Ovary (tissue), 10 donors: ENCODE measurements at places on chromosomes 1 and 21.

DNA sequence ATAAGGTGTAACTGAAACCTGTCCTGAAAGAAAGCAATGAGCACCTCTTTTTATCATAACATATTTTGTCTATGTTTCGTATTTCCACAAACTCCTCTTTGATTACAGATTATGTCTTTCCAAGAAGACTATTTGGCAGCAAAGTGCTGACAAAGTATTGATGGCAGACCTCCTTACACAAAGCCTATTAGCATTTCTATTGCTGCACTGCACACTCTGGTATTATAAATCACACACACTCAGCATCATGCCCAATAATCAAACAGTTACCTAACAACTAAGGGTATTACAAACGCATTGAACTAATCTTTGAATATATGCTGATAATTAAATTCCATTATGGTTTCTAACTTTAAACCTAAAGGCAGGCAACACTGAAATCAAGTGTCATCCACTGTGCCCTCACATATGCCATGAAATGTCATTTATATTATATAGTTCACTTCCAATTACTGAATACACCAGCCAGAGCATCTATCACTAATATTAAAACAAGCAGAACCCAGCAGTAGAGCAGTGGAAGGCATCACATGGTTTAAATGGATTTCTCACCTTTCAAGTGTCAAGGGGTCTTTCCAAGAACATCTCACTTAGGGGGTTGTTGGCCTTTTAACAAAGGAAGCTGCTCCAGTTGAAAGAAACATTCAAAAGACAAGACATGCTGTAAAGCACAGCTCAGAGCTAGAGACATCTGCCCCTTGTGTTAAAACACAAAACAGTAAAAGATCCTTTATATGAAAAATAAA is 239.1 kb downstream of the RERE start:
- no peak for DNase-seq

DNA sequence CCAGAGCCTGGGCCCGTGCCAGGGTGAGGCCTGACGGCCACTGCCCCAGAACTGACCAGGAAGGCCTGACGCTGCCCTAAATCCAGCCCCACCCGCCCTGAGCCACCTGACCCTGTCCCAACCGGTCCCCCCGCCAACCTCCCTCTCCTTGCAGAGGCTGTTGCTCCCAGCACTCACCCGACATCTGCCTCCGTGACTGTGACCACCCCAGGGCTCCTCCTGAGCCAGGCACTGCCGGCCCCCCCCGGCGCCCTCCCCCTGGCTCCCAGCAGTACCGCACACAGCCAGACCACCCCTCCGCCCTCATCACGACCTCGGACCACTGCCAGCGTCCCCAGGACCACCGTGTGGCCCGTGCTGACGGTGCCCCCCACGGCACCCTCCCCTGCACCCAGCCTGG is 26.3 kb downstream of the AGRN start:
- DNase-seq = no peak

DNA sequence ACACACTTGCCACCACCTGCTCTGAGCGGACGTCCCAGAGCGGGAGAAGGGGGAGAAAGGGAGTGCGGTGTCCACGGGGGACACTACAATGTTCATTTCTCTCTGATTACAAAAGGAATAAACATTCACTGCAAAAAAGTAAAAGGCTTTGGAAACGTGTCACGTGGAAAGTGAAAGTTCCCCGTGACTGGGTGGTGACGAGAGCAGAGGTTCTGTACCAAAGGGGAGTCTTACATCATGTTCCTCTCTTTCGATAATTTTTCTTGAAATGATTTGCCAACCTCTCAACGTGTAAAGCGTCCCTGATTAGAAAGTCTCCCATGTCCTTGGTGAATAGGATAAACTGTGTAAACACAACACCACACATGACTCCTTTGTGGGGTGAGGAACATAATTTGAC is 22.0 kb upstream of the PRDM15 start:
- DNase-seq = no peak

DNA sequence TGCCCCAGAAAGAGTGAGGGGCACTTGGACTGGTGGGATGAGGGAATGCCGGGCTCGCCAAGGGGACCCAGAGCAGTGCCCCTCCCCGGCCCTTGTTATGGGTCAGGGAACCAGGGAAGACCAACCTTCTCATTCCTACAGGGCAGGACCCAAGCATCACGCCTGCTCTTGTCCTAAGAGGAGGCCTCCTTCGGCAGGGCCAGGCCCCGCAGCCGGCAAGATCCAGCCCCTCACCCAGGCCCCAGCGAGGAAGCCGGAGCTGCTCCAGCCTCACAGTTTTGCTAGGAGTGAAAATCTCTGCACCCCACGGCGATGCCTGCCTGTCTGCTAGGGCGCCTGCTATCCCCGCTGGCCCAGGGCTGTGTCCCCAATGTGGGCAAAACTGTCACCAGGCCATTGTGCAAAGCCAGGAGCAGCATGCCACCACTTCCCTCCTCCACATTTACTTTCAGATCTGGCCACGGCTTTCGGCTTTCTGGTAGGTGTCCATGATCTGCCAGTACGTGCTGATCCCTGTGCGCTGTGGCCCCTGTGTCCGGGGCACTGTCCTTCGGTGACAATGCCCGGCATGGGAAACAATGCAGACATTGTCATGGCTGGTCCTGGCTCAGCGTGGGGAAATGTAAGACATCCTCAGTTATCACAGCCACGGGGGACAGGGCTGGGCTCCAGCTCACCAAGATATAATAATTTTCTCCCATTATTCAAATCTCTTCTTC is 9.6 kb downstream of the ACTRT2 start:
- DNase-seq = no peak

DNA sequence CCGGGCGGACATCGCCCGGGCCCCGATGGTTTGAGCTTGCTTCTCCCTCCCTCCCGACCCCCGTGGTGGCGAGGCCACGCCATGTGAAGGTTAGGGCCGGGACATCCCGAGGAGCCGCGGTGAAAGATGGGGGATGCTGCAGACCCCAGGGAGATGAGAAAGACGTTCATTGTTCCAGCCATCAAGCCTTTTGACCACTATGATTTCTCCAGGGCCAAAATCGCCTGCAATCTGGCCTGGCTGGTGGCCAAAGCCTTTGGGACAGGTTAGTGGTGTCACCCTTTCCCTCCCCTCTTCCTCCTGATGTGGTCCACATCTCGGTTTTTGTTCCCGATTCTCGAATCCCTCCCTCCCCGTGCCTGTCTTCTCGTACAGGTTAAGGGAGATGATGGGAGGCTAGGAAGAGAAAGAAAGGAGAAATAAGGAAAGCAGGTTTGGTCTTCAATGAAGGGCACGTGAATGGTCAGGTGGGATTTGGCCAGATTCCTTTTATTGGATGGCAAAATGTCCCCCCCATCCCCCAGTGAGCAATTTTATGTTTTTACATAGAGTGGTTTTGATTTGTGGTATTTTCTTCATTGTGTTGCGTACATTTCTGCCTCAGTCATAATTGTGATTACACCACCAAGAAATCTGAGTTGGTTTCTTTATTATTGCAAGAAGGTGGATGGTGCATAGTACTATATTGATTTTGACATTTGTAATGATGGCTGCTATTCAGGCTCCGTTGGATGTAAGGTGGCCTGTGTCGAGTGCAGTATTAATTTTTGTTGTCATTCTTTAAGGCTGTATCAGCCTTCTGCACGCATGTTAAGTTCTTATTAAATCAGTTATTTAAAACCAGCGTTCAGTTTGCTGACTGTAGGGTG is 1.2 kb downstream of the CAMSAP2 start:
- DNase-seq = peak; percentile 72

- DNase-seq = no peak
Measured at GRCh38 chr1:82371844-82372498, 571.2 kb downstream of the ADGRL2 start.

DNA sequence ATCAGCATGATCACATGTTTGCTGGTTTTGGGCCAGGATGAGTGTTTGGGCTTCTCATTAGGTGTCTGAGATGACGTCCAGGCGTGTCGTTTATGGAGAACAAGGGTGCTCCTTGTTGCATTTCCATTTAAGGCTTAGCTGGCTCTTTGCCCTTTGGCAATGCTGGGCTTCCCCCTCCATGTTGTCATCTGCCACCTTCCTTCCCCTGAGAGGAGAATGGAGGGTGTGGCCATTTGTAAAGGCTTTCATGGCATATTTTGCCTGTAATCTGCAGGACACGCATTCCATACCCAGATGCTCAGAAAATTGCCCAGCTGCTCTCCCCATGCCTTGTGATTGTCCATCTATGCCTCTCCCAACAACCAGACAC is 27.7 kb downstream of the PKP1 start:
- no peak for DNase-seq

GRCh38 chr1:184753608-184754475 is 816 bp downstream of the EDEM3 start:
- no peak for DNase-seq

DNA sequence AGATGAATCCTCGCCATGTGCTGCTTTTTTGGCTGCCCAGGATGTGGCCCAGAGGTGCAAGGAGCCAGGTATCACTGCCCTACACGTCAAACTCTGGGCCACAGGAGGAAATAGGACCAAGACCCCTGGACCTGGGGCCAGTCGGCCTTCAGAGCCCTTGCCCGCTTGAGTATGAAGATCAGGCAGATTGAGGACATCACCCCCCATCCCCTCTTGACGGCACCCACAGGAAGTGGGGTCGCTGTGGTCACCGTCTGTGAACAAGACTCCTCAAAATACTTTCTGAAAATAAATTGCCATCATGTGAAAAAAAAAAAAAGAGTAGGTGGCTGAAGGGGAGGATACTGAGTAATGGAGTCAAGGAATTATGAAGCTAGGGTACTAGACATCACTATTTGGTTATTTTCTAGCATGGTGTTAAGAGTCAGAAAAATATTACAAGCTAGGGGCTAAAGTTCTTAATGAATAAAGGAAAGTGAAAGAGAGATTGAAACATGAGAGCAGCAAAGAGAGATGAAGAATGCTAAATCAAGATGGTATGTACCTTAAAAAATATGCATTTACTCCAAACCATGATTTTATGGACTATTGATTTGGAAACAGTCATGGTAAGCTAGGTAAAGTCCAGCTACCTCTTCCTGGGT is 84.9 kb downstream of the CLEC20A start:
- no peak for DNase-seq

GRCh38 chr1:81693316-81693715 is 107.4 kb upstream of the ADGRL2 start:
- no peak for DNase-seq

DNA sequence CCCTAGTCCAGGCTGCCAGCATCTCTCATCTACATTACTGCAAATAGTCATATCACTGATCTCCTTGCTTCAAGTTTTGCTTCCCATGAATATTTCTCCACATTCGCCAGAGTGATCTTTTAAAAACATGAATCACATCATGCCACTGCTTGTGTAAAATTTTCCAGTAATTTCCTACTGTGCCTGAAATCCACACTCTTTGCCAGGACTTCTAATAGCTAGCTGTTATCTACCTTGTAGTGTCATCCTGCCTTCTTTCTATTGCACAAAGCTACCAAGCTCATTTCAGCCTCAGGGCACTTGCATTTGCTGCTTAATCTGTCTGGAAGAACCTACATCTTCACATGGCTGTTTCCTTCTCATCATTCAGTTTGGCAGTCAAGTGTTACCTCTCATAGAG is 33.9 kb upstream of the ZNF362 start:
- DNase-seq = no peak

- DNase-seq = peak; percentile 46
Measured at GRCh38 chr1:234862944-234863515, 253.1 kb upstream of the IRF2BP2 start.
